ENCODE measurements at places on chromosomes 16 and 17.

- no peak for DNase-seq
These were observed 2.6 kb downstream of the AXIN2 start for GRCh38 chr17:65558683-65559460.

DNA sequence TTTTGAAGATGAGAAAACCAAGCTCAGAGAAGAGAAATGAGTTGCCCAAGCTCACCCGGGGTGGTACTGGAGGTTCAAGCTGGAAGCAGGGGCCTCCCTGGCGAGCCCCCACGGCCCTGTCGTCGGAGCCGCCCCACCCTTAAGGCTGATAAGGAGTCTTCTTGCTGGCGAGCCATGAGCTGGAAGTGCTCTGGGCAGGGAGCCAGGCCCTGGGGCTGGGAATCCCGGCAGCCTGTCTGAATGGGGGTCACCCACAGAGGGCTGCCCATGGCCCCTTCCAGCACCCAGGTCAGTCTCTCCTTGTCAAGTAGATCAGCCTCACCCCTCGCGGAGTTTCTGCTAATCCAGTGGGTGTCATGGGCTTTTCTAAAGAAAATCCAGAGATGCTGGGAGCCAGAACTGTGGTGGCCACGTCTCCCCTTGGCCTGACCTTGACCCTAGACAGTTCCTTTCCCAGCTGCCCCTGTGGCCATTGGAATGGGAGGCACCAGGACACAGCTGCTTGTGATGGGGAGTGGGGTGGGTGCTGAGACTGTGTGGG lies 1.2 kb upstream of the P2RX1 start:
- no peak for DNase-seq

GRCh38 chr17:20979792-20980083 lies 63.1 kb downstream of the USP22 start:
- no peak for DNase-seq

GRCh38 chr17:40348136-40348504 lies 16.4 kb downstream of the GJD3 start:
- no peak for DNase-seq

DNA sequence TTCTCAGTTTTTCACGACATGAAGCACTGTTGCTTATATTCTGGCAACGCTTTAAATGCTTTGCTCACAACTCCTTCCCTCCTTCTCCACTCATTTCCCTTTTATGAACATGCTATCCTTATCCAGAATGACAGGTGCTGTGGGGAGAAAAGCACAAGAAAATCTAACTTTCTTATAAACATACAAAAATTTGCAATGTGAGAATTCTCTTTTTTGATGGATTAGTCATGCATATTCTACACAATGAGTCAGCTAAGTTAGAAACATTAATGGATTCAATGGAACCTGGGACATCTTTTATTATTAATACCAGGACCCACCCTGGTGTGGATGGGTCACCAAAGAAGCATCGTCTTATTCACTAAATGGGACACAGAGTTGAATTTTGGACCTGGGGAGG lies 234.6 kb upstream of the CDH5 start:
- DNase-seq: no peak

DNA sequence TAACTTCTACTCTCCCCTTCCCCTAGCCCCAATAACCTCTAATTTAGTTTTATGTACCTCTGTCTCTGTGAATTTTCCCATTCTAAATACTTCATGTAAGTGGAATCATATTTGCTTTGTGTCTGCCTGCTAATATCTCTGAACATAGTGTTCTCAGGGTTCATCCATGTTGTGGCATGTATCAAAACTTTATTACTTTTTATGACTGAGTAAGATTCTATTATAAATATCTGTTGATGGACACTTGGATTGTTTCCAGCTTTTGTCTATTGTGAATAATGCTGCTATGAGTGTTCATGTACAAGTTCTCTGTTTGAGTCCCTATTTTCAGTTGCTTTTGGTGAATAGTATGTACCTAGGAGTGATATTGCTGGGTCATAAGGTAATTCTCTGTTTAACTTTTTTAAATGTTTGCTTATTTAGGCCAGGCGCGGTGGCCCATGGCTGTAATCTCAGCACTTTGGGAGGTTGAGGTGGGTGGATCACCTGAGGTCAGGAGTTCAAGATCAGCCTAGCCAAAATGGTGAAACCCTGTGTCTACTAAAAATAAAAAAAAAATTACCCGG lies 92.8 kb downstream of the CHD9 start:
- no peak for DNase-seq

GRCh38 chr16:54136276-54136625 lies 150.3 kb downstream of the IRX3 start:
- no peak for DNase-seq

DNA sequence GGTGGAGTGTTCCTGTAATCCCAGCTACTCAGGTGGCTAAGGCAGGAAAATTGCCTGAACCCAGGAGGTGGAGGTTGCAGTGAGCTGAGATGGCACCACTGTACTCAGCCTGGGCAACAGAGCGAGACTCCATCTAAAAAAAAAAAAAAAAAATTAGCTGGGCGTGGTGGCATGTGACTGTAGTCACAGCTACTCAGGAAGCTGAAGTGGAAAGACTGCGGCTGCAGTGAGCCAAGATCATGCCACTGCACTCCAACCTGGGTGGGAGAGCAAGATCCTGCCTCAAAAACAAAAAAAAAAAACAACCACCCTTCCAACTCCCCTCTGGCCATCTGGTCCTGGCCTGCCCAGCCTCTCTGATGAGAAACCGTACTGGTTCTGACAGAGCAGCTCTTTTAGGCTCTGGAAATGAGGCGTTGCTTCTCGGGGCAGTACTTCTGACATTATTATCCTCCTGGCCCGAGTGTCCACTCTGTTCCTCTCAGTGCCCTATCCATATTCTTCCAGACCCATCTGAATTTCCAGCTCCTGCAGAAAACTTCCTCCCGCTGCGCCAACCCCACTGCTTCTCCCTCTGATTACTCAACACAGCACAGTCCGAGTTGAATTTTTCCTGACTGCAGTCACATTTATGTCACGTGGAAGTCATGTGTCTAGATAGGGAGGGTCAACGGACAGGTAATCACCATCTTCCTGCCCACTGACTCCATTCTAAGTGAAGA lies 13.3 kb downstream of the GGA2 start:
- DNase-seq: peak; percentile 64

- DNase-seq: no peak
These were observed 37.4 kb upstream of the TRAP1 start for GRCh38 chr16:3754772-3755171.

DNA sequence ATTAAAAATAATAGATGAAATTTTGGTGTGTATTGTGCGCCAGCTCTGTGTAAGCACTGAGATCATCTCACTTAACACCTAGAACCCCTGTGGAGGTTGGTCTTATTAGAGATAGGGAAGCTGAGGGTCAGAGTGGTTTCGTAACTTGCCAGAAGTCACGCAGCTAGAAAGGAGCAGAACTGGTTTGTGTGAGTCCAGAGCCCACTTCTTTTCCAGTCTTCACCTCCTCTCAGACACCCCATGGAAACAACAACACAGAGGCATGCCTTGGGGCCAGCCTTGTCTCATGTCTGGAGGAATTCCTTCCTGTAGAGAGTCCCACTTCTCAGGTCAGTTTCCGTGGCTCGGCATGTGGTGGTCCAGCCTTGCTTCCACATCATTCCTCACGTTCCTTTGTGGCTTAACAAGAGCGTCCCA lies 16.5 kb downstream of the YPEL2 start:
- no peak for DNase-seq

GRCh38 chr17:64423881-64424280 lies 25.0 kb upstream of the MILR1 start:
- DNase-seq: no peak

Measured in cerebellar cortex (tissue), 1 donor.